ENCODE measurements at places on chromosomes 5 and 9.

GRCh38 chr5:40838086-40838485 is 3.1 kb upstream of the RPL37 start:
- no peak for ATAC-seq

- no peak for ATAC-seq
Observed at GRCh38 chr9:73200694-73201452, 49.2 kb downstream of the ANXA1 start.

DNA sequence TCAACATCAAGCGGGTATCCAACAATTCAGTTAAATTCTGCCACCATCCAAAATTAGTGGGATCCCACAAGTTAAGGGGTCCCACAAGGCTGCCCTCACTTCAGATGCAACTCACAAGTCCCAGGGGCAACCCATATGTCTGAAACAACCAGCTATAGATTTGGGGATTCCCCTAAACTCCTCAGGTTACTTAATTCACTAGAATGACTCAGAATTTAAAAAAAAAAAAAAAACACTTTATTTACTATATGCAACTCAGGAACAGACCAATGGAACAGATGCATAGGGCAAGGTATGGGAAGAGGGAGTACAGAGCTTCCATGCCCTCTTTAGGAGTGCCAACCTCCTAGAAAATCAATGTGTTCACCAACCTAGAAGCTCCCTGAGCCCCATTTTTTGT is 15.1 kb downstream of the AUH start:
- ATAC-seq, result peak; percentile 42

DNA sequence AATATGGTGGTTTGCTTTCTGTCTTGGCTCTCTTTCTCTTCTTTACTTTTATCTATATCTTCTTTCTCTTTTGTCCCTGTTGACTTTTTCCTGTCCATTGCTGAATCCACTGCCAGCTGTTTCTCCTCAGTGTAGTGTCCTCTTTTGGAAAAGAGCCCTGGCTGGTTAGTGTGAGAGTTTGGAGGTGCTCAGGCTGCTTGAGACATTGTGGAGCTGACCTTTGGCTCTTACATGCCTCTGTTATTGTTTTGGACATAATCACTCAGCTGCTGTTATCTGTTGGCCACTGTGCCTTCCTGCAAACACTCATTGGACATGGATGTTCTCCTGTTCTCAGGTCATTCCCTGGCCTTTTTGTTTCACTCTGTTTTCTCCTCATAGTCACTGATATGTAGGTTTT is 295.4 kb upstream of the RIOK2 start:
- ATAC-seq, result no peak

DNA sequence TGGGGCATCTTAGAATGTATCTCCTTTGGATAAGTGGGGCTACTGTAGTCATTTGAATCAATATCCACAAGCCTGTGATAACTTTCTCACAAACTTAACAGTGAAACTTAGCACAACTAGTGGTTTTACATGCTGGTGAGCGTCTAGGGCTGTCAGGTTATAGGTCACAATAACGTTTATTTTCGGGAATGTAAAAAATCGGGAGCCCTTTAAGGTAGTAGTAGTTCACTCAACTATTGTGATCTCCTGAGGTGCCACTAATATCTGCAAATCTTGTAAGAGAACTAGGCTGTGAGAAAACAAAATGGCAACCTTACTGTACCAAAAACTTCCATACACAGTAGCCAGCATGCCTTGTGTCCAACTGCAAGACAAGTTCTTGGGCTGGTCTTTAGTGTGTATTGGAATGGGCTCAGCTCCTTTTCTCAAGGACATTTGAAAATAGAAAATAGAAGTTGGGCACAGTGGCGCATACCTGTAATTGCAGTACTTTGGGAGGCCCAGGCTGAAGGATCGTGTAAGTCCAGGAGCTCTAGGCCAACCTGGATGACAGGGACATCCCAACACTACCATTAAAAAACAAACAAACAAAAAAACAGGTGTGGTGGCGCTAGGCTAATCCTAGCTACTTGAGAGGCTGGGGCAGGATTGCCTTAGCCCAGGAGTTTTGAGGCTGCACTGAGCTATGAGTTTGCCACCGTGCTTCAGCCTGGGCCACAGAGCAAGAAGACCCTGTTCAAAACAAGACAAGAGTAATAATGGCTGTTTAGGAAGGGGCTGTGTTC is 5.2 kb upstream of the PKN3 start:
- no peak for ATAC-seq

DNA sequence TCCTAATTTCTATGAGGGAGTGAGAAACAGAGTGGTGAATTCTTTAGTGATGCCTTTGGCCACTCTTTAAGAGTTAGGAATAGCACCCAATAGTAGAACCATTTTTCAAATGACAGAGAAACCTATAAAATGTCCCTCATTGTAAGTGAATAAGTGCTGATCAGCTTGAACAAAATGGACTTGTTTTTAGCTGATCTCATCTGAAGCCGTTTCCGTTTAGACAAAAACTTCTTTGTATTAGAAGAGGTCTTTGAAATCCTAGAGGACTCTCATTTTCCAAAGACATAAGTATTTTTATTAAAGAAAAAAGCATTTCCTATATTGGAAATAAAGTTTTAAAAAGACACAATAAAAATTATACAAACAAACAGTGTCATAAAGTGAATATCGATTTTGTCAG is 273.9 kb downstream of the ARHGEF28 start:
- ATAC-seq, result no peak

- ATAC-seq, result no peak
Observed at GRCh38 chr5:181054138-181054537, 14.1 kb downstream of the BTNL9 start.

GRCh38 chr9:70131296-70131695 is 87.6 kb downstream of the MAMDC2 start:
- ATAC-seq, result no peak

GRCh38 chr9:127451608-127451857 is 223 bp downstream of the LRSAM1 start:
- no peak for ATAC-seq

DNA sequence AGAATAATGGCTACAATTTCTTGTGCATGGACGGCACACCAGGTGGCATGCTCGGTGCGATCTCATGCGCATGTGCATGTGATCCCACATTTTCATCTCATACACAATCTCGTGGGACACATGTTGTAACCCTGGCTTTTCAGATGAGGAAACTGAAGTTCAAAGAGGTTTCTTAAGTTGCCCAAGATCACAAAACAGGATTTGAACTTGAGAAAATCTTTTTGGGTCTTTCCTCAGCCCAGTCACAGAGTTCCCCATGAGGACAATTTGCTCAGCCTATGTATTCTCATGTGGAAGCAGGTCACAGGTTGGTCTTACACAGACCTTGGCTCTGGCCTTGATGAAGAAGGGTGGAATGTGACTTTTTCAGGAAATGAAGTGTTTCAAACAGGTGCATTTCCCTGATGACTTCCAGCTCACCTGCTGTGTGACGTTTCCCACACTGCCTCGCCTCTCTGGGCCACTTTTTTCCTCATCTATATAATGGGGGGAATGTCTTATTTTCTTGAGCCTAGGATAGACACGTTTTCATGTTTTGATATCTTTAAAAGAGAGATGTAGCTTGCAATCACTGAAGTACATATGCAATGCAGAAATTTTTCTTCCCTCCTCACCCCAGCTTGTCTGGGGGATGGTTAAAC is 7.1 kb upstream of the ORM1 start:
- no peak for ATAC-seq

DNA sequence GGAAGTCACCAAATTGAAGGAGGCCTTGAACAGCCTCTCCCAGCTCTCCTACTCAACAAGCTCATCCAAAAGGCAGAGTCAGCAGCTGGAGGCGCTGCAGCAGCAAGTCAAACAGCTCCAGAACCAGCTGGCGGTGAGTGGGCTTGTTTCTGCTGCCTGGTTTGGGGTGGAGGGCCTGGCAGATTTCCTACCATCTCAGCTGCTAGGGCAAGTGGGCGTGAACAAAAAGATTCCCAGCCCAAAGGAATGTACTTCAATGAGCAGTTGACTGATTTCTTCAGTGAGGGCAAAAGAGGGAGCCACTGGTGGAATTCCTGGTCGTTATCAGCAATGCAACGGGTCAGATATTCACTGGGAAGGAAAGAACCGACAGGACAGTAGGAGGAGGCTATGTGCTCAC is 12.6 kb upstream of the TTC23L start:
- no peak for ATAC-seq
